ENCODE measurements at places on chromosomes 4 and X.
A peak's percentile ranks its signal among the peaks of the same experiment; 100 is the strongest.

- peak; percentile 55 for DNase-seq
Measured at GRCh38 chr4:57119054-57119651, 9.0 kb upstream of the IGFBP7 start.

DNA sequence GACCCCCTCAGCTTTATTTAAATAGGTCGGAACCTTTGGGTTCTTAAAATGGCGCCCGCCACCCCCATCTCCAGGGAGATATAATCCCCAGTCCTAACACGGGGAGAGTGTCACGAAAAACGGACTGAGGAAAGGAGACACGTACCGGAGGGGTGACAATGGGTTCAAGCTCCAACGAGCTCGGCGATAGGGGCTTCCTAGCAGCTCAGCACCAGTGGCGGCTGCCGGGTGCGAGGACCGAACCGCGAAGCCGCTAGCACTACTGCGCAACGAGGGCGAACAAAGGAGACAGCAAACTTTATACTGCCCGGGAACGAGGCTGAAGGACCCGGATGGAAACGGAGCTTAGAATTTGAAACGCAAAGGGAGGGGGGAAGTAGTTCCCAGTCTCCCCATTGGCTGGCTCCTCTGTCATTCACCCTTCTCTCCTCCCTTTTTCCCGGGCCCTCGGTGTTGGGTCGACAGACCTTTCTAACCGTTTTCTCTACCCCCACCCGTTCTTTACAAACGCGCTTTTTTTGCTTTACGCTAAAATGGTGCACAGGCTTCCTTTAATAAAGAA is at the start of gene RBMX:
TSS of gene RBMX (minus strand) at position 274 of the 562 bp plus-strand sequence. CDS start 1,298 bp downstream, outside the sequence.
- peak; percentile 86 for DNase-seq

- DNase-seq = no peak
Measured at GRCh38 chr4:170035231-170035630, 9.0 kb upstream of the MFAP3L start.

DNA sequence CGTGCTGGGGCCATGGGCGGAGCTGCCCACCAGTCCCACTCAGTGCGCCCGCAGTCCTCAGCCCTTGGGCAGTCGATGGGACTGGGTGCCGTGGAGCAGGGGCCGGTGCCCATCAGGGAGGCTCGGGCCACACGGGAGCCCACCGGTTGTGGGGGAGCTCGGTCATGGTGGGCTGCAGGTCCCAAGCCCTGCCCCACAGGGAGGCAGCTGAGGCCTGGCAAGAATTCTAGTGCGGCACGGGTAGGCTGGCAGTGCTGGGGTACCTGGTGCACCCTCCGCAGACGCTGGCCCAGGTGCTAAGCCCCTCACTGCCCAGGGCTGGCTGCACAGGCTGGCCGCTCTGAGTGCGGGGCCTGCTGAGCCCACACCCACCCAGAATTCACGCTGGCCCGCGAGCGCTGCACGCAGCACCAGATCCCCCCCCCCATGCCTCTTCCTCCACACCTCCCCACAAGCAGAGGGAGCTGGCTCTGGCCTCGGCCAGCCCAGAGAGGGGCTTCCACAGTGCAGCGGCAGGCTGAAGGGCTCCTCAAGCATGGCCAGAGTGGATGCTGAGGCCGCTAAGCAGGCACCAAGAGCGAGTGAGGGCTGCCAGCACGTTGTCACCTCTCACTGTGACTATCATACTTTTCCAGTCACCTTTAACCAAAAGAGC is 564.4 kb downstream of the GALNTL6 start:
- DNase-seq = no peak

GRCh38 chr4:57095245-57095644 is 14.9 kb downstream of the IGFBP7 start:
- no peak for DNase-seq

DNA sequence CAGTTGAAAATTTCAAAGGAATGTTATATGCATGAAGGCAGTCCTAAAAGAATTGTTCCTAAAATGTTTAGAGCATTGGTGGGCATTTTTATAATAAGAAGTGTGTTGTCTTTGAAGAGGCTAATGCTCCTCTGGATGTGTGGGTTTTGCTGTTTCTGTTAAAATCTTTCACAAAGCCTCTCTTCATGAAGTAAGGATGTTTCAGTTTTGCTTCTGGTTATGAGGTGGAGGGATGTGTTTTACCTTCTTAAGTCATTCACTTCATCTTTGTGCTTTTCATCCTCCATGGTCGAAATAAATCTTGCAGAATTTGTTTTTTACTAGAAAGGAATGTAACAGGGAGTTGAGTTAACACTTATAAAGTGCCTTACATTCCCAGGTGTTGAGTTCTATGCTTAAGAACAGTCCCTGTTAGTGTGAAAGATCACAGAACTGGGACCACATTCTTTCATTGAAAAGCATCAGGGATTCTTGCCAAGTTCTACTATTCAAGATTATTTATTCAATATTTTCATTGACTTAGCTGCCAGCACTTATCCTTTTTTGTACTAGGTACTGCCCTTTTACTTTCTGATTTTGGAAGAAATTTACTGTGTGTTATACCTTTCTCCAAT is 21.1 kb downstream of the FHIP1A start:
- no peak for DNase-seq

GRCh38 chrX:87900320-87900908 is 382.8 kb downstream of the KLHL4 start:
- DNase-seq = no peak

GRCh38 chrX:22247169-22247568 is 25.5 kb upstream of the CBLL2 start:
- DNase-seq = no peak

DNA sequence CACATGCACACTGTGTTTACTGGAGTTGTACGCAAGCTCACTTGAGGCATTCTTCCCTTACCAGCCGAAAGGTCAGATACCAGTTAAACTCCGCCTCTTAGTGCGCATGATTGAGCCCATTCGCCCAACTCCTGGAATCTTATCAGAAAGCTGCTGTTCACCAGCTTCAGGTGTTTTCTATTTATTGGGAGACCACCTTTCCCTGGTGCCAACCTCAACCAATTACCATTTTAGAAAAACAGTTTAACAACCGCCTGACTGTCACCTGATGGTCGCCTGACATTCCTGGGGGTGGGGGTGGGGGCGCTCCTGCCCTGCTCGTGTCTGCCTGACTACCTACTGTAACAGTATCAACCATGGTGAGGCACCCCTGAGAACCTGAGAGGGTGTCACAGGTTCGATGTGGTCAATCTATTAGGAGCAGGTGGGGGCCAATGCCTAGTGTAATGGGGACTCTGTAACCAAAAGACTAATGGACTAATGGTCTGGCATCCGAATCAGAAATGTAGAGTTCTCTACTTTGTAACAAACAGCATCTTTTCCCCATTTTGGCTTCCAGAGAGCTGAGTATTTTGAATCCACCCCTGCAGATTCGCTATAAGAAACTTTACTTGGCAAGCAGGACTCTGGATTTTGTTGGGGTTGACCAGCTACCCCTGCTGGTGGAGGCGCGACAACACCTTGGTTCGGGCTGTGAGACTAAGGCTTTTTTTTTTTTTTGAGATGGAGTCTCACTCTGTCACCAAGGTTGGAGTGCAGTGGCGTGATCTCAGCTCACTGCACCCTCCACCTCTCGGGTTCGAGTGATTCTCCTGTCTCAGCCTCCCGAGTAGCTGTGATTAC is 58.2 kb upstream of the ZNF157 start:
- peak; percentile 71 for DNase-seq

GRCh38 chrX:72714478-72714916 is 391 bp upstream of the PHKA1 start:
- peak; percentile 73 for DNase-seq

DNA sequence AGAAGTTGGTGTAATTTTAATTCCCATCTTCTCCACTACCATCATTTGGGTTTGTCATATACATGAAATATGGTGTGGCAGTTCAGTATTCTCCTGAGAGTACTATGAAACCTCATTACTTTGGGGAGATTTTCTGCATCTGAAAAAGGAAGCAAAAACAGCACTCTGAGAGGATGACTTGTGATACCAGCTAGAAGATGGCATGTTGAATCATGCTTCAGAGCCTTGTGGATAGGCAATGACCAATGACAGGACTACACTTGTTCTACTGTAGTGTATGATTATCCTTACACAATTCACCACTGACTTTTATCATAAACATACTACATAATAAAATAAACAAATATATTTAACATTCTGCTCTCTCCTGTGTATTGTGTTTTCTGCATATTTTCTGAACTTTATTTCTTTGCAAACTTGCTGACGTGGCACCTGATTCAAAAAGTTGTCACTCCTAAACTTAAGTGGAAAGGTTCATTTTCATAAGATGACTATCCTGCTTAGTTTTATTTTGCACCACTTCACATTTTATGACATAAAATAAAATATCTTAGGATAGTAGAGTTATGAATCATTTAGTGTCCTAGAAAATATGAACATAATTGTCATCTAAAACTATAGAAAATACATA is 991.3 kb downstream of the FSTL5 start:
- no peak for DNase-seq

DNA sequence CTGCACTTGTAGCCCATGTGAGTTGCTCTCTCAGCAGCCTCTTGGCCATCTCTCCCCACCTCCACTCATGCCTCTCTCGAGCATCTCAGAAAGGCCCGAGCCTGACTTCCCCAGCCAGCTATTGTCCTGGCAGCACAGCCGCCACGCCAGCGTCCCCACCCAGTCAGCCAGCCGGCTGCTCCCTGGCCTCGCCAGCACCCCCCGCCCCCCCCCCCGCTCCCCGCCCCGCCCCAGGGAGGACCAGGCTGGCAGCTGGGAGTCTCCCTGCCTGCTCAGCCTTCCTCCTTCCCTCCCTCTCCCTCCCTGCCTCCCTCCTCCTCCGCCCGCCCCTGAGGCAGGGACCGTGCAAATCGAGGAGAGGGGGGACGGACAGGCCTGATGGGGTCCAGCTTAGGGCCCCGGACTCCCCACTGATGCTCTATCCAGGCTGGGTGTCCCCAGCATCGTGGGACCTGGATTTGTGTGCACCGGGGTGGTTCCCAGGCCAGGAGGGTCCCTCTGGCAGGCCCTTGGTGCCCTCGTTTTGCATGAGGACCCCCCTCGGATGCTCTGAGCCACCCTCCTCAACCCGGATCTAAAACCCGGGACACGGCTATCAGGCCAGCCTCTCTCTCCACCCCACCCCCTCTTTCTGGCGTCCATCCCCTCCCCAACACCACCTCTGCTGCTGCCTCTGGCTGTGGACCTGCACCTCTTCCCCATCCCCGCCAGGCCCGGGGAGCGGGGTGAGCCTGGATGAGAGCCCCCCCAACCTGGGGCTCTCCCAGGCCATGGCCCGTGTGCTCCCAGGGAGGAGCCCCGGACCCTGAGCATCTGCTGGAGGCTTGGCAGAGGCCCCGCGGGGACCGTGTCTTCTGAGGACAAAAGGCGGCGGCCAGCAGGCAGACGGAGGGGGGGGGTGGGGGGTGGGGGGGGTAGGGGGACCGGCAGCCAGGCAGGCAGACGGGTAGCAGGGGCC is at the start of gene GPR173:
TSS of gene GPR173 (plus strand) at position 621 of the 958 bp plus-strand sequence. CDS start 27,833 bp downstream, outside the sequence.
- peak; percentile 69 for DNase-seq

DNA sequence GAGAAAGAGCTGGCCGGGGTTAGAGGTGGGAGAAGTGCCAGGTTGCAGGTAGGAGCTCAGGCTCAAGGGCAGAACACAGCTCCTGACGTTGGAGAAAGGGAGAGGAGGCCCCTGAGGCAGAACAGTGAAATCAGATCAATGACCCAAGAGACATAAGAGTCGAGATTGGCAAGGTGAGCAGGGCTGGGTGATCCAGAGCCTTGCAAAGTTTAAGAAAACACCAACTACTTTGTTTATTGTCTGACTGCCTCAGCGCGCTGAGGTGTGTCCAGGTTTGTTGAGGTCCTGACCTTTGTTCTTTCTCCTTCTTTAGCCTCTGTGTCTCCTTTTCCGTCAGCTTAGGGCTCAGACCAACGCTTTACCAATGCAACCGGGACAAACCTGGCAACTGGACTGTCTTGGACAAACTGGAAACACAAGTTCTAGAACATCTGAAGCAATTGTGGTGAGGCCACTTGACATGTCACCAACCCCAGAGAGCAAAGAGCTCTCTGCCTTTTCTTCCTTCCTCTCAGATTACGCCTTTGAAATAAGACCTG is 28.3 kb downstream of the CHRNA9 start:
- no peak for DNase-seq

- DNase-seq = no peak
Measured at GRCh38 chrX:102517326-102517725, 787 bp upstream of the TMSB15A start.

- DNase-seq = no peak
Measured at GRCh38 chr4:128307123-128307571, 19.5 kb upstream of the PGRMC2 start.

- no peak for DNase-seq
Measured at GRCh38 chr4:175762582-175762981, 49.5 kb downstream of the GPM6A start.

GRCh38 chr4:113471146-113471860 is 290.2 kb downstream of the CAMK2D start:
- DNase-seq = no peak

DNA sequence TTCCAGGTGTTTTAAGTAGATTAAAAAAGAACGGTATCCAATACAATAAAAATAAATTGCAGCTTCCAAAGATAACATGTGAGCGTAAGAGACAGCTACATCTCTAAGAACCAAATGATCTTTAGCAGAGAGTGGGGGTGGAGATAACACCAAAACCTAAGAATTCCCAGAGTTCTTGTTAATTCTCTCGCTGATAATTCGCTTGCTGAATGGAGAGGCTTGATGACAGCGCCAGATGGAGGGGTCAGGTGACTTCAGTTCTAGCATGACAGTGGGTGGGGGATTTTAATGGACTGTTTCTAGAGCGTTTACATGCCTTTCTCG is 2.3 kb downstream of the CLCN4 start:
- DNase-seq = no peak

GRCh38 chrX:9905288-9905687 is 61.9 kb upstream of the CLDN34 start:
- no peak for DNase-seq

DNA sequence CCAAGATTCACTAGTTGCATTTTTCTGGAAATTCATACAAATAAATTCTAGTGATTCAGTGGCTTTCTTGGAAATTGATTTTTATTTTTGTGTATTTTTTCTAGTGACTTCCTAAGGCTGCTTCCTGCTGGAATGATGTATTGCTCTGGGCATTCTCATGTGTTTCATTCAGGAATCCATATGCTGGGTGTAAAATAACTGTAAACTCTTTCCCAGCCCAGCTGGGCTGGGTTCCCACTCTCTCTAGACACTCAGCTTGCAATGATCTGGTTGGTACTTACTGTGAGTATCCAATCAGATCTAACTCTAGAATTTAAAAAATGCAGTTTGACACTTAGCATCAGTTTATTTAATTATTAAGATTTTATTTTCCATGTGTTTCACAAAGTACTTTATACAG is 882.2 kb downstream of the STIM2 start:
- no peak for DNase-seq
